ENCODE measurements at places on chromosomes 1 and 21.

- DNase-seq: no peak
Observed at GRCh38 chr1:209072481-209072880, 511.0 kb upstream of the CAMK1G start.

GRCh38 chr1:24909388-24909898 lies 20.6 kb downstream of the RUNX3 start:
- DNase-seq: no peak

- no peak for DNase-seq
Observed at GRCh38 chr1:24857507-24858133, 72.5 kb downstream of the RUNX3 start.

GRCh38 chr1:16116625-16117024 lies 39.2 kb downstream of the EPHA2 start:
- DNase-seq: no peak

DNA sequence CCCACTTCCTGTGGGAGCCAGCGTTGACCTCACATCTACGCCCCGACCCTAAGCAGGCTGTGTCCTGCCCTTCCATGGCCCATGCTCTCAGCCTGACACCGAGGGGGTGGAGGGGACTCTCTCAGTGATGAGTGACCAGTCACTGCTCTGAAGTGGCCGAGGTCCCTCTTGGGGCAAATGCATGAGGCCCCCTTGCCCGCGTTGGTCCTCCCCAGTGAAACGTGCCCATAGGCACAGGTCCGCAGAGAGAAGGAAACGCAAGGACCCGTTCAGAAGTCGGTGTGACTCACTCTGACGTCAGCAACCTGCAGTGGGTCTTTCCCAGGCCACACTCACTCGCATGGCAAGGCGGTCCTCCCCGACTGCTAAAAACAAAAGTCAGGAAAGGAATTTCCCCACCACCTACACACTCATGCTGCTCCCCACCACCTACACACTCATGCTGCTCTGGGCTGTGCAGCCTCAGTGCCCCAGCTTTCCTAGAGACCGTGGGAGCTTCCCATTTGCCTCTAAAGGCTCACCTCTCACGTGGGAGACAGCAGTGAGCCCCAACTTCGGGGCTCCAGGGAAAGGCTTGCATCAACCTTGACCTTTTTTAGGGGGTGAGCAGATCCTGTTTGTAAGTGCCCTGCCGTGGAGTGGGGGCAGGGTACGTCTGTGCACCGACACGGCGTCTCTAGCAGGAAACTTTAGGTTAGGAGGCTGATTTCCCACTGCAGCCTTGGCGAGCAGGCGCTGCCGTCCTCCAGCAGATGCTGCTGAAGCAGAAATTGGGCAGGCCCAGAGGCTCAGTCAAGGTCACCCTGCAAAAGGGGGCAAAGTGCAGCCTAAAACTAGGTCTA lies 11.4 kb downstream of the UBASH3A start:
- DNase-seq: no peak

- DNase-seq: no peak
Observed at GRCh38 chr1:162899422-162900146, 38.6 kb upstream of the CCDC190 start.

- peak; percentile 69 for DNase-seq
Observed at GRCh38 chr1:174262349-174263241, 103.3 kb downstream of the RABGAP1L start.

GRCh38 chr1:97281962-97282361 lies 560.4 kb downstream of the PTBP2 start:
- no peak for DNase-seq

GRCh38 chr1:200471739-200472138 lies 61.9 kb upstream of the ZNF281 start:
- DNase-seq: no peak

GRCh38 chr1:110460253-110461220 lies 9.6 kb downstream of the PROK1 start:
- peak; percentile 66 for DNase-seq

DNA sequence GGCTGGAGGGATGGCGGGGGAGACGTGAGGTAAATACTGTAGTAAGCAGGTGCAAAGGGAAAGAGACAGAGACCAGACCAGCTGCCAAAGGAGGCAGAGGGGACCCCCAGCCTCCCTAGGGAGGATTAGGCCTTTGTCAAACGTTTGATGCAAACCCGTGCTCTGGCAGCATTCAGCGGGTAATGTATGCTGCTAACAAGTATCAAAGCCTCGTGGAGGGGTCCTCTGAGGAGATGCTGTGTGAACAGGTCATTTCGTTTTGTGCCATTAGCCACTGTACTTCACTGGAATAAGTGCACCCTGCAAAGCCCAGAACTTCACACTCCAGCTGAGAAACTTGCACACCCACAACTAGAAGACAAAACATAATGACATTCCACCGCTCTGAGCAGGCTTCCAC lies 644.5 kb downstream of the NPHP4 start:
- DNase-seq: no peak

- DNase-seq: no peak
Observed at GRCh38 chr1:223038288-223039006, 104.6 kb downstream of the TLR5 start.

GRCh38 chr1:207405814-207406213 lies 48.3 kb upstream of the CR2 start:
- DNase-seq: no peak

DNA sequence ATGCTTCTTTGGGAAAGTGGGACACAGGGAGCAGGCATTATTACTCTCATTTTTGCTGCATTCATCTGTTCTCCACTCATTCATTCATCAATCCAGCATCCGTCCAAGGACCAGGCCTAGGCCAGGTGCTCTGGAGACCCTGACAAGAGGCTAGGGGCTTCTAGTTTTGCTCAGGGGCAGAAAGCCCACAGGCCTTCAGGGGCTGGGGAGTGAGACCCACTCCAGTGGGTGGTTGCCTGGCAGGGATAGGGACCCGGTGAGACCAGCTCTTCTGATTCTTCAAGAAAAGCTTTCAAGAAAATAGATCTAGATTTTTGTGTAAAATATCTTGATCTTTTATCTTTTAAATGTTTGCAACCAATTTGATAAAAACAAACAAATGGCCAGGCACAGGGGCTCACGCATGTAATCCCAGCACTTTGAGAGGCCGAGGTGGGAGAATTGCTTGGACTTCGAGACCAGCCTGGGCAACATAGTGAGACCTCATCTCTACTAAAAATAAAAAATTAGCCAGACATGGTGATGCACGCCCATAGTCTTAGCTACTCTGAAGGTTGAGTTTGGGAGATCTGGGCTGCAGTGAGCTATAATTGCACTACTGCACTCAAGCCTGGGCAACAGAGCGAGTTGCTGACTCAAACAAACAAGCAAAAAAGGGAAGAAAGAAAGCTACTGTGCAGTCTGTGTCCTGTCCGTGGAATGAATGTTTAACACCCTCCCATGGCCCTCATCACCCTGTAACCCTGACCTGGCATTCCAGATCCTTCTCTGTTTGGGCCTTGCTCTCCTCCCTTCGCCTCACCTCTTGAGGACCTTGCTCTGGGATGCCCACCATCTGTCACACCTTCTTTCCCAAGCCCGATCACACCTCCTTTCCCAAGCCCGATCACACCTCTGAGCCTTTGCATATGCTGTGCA lies 17.3 kb upstream of the LRP8 start:
- no peak for DNase-seq

- DNase-seq: no peak
Observed at GRCh38 chr1:15915991-15916390, 59.9 kb downstream of the ZBTB17 start.

DNA sequence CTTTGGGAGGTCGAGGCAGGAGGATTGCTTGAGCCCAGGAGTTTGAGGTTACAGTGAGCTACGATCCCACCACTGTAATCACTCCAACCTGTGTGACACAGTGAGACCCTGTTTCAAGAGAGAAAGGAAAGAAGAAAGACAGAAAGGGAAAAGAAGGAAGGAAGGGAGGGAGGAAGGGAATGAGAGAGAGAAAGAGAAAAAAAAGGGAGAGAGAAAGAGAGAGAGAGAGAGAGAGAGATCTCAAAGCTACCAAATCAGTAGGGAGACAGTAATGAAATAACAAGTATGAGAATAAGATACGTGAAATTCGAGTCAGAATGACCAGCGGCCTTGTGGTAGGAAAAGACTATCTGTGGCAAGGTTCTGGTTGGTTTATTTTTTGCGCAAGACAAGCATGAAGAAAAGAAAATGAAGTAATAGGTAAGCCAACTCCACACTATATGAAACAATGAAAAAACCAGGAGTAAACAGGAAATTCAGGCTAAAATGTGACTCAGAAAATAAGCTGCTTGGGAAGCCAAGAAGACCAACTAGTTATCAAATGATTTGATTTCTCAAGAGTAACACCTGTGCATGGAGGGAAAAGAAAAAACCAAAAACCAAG lies 8.9 kb downstream of the MTF1 start:
- no peak for DNase-seq

- no peak for DNase-seq
Observed at GRCh38 chr1:182301467-182302198, 90.0 kb downstream of the GLUL start.

All from NCI-H2081 (cell line).